HT1080 (cell line): ENCODE measurements at places on chromosomes 2 and 18. TPM values are rescaled to one million over a fixed set of nuclear protein-coding genes. Genes with fewer than 3 reads are reported as not detected.
A peak's percentile ranks its signal among the peaks of the same experiment; 100 is the strongest.

DNA sequence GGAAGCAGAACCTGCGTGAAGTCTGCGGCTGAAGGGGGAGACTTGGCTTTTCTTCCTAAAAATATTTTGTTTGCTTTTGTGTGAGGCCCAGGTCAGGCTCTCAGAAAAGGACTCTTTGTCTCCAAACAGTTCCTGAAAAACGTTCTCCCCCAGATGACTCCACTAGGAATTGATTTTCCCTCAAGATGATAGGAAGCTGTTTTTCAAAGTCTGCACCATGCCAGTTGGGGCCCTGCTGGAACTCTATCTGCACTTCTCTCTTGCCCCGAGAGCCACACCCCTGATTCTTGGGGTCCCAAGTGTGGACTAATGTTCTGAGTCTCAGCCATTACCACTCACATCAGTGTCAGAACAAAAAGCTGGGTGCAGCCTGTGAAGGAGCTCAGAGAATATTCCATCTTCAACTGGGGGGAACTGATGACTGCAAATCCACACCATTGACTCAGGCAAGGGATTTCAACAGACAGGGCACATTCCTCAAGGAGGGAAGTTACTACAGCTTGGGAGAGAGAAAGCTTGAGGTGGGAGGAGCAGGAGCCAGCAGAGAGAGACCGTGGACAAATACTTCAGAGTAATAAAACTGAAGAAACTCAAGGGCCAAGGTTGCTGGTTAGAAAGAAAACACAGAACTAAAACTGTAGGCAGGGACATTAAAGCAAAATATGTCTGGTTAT is 768.3 kb downstream of the RNF144A start:
- peak; percentile 20 for DNase-seq

GRCh38 chr2:55090702-55091101 is 40.5 kb upstream of the RTN4 start:
- peak; percentile 69 for DNase-seq

DNA sequence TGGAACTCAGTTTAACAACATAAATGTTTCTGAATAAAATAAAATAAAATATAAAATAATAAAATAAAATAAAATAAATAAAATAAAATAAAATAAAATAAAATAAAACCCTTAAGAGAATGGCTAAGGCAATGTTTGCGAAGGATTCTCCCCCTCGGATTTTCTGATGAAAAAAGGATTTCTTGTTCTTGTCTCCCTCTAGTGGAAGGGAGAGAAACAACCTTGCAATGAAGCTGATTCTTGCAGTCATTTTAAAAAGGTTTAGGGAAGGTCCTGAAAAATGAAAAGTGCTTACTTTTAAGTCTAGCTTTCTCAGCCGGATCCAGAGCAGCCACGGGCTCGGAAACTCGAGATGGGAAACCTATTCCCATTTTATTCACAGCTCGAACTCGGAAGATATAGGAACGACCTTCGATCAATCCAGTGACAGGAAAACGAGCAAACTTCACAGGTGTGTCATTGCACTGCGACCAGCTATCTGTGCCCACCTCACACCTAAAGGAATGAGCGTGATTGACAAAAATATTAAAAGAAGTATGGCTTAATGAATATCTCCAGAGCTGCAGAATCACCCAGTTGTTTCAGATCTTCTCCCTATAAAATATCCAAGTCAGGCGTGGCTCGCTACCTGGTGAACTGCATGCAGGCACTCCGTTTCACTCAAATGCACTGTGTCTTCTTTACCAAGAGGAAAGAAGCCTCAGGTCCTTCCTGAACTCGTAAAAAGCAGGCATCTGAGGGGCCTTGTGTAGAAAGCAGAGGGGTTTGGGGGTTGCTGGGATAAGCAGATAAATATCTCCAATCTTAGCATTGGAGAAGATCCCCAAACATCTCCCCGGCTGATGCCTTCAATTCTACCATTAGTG is 68.1 kb downstream of the MYOM1 start:
- peak; percentile 14 for DNase-seq

- DNase-seq = no peak
These were observed 62.5 kb downstream of the CERS6 start for GRCh38 chr2:168518555-168519066.

- no peak for DNase-seq
These were observed 110.0 kb upstream of the ZEB2 start for GRCh38 chr2:144629935-144630334.

The EDAR gene
- not detected in 2 replicates for total RNA-seq

DNA sequence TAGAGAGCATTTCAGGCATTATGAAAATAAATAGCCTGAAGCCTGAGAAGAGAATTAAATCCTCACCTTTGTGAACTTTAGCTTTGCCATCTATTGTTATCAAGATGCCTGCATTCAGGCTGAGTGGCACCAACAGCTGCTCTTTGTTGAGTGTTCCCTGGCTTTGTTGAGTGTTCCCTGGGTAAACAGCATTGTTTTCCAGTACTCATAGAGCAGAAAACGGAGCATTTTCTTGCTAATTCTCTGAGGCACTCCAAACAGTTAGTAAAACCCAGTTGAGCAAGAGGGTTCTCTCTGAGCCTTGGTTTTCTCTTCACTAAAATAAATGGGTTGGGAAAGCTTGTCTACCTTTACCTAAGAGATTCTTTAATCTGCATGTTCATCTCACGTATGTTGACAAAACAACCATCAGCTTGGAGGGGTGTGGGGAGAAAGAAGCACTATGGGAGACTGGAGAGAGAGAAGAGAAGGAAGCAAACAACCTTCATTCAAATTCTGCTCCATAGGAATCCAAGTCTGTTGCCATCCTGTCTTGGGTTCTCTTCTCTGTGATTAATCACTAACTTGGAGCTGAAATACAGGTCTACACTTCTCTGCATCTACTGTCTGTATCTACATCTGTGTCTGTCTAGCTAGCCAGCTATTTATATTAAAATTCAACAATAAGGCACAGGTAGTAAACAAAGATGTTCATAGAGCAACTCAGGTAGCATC is 567.0 kb upstream of the SOX11 start:
- no peak for DNase-seq

- no peak for DNase-seq
These were observed 27.4 kb downstream of the SERTAD2 start for GRCh38 chr2:64626146-64626809.

GRCh38 chr2:179636100-179636980 is 225.1 kb downstream of the ZNF385B start:
- DNase-seq = no peak

The NOSTRIN gene
- not detected in 2 replicates for total RNA-seq

DNA sequence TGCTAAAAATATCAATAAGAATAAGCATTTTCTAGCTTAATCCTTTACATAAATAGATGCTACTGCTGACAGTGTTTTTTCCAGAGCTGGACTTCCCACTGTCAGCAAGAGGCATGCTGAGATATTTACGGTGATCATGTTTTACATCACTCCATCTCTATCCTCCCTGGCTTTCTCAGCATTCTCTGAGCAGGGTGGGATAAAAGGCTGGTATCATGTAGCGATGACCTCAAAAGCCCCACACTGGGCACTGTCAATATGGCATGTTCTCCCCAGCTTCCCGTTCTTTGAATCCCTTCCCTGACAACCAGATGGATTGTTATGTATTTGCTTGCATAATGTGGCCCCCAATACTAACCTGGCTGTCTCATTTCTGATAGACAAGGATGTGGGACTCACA is 83.2 kb upstream of the EPHA4 start:
- no peak for DNase-seq

- DNase-seq = no peak
These were observed 158.2 kb downstream of the SRBD1 start for GRCh38 chr2:45452866-45453265.

- DNase-seq = no peak
These were observed 144.5 kb upstream of the MSH6 start for GRCh38 chr2:47638430-47638829.

GRCh38 chr2:69914950-69915945 is at the start of gene MXD1:
Gene MXD1, plus strand, starts transcription at chr2:69915109. Its CDS starts 222 bp downstream, at chr2:69915331.
- DNase-seq = no peak
